ENCODE measurements at places on chromosomes 2 and 18. TPM values are rescaled to one million over a fixed set of nuclear protein-coding genes. Genes with fewer than 3 reads are reported as not detected.

Gene SERPINB11
- total RNA-seq = not detected

Gene COBLL1
- 5.4 TPM for total RNA-seq

Gene LIMS4
- total RNA-seq = 0.56 TPM

Gene RNF125
- total RNA-seq = 0.25 TPM

Gene SLC9A4
- not detected for total RNA-seq
